A549 treated with Mapracorat at 1 μM for 4 hours (cell line): ENCODE measurements at places on chromosomes 1 and 21. TPM values are rescaled to one million over a fixed set of nuclear protein-coding genes. Genes with fewer than 3 reads are reported as not detected.

ANKRD35 gene
- total RNA-seq, result 0.04 to 0.08 TPM (median 0.05 TPM) in 3 of 5 replicates, not detected in the others

LDLRAD1 gene
- total RNA-seq, result not detected in 5 replicates

CTNNBIP1 gene
- 7.8 to 12.9 TPM (median 12.0 TPM) in 5 replicates for total RNA-seq

GOLT1A gene
- total RNA-seq, result 3.6 to 6.7 TPM (median 4.4 TPM) in 5 replicates

TAS1R3 gene
- total RNA-seq, result 0.14 to 0.30 TPM (median 0.16 TPM) in 5 replicates

TMEM82 gene
- not detected in 5 replicates for total RNA-seq

AGMAT gene
- total RNA-seq, result 5.1 to 7.7 TPM (median 7.4 TPM) in 5 replicates

SPRR2E gene
- not detected in 5 replicates for total RNA-seq

AADACL3 gene
- total RNA-seq, result not detected in 5 replicates

LRRIQ3 gene
- 0.53 to 1.1 TPM (median 0.62 TPM) in 5 replicates for total RNA-seq

LCA5L gene
- total RNA-seq, result 1.7 to 1.9 TPM (median 1.8 TPM) in 5 replicates

CD101 gene
- 0.11 to 0.36 TPM (median 0.23 TPM) in 5 replicates for total RNA-seq

TMEM51 gene
- total RNA-seq, result 28.6 to 34.9 TPM (median 31.2 TPM) in 5 replicates

ILDR2 gene
- total RNA-seq, result 0.02 to 0.05 TPM (median 0.03 TPM) in 3 of 5 replicates, not detected in the others

MROH9 gene
- not detected in 5 replicates for total RNA-seq

PRKCZ gene
- total RNA-seq, result 7.4 to 10.0 TPM (median 9.6 TPM) in 5 replicates

OR10Z1 gene
- not detected in 5 replicates for total RNA-seq
